Dermis blood vessel endothelial cell (primary cell): ENCODE measurements at places on chromosomes 1 and 21. TPM values are rescaled to one million over a fixed set of nuclear protein-coding genes. Genes with fewer than 3 reads are reported as not detected.

The DNAJC28 gene
- total RNA-seq = 1.9 and 2.6 TPM in 2 replicates

The SMPDL3B gene
- total RNA-seq = 0.68 and 1.6 TPM in 2 replicates

The NUF2 gene
- total RNA-seq = 5.3 and 19.7 TPM in 2 replicates

The SPRR2B gene
- total RNA-seq = not detected in 2 replicates

The BLZF1 gene
- 26.0 and 30.5 TPM in 2 replicates for total RNA-seq

DNA sequence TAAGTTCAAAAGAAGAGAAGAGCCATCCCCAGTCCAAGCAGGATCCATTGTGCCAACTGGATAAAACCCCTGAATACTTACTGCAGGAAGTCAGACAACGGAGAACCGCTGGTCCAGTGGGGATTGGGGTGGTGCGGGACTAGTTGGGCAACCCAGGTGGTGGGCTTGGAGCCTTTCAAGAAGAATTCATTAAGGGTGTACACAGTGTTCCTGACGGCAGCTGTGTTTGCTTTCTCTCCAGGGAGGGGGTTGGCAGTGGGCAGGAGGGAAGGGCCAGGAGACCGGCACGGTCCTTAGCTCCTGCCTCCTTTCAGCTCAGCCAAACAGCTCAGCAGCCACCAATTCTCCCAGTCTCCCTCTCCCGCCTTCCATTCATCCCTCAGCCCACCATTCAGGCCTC is 7.1 kb upstream of the CDK18 start:
- DNase-seq = no peak

DNA sequence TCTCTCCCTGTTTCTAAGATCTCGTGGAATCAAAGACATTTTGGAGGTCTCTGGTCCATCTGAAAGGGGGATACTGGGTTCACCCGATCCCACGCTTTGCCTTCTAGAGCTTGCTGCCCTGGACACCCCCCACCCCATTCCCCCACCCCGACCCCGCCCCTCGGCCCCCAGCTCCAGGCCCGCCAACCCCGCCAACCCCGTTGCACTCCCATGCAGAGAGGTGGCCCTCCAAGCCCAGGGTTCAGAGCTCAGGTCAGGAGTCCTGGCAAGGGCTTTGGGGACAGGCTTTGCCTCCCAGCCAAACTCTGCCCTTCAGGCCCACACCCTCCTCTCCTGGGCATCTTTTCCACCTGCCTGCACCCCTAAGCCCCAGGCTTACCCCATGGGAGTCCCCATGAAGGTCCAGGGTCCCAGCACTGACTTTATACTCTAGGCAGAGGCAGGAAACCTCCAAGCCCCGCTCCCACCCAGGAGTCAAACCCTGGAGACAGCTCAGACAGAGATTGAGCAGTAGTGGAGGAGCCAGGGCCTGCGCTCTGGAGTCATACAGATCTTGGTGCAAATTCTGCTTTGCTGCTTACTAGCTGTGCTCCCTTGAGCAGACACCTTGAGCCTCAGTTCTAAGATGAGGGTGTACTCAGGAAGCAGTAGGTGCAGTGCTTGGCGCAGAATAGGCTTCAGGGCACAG is 155.9 kb downstream of the FOXD2 start:
- DNase-seq = no peak

- no peak for DNase-seq
These were observed 75.8 kb downstream of the RRAGC start for GRCh38 chr1:38783640-38784229.

DNA sequence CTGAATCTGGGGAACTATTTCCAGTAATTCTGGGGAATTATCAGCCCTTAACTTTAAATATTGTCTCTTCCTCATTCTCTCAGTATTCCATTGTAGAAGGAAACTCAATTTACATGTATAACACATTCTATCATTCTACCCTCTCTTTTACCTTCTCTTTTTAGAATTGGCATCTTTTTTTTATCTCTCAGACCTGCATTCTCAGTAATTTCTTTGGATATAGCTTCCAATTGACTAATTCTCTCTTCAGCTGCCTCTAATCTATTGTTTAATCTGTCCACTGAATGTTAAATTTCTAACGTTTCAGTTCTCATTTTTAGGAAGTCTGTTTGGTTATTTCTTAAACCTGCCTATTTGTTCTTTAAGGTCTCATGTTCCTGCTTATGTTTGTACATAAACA is 33.0 kb downstream of the MAB21L3 start:
- DNase-seq = no peak

DNA sequence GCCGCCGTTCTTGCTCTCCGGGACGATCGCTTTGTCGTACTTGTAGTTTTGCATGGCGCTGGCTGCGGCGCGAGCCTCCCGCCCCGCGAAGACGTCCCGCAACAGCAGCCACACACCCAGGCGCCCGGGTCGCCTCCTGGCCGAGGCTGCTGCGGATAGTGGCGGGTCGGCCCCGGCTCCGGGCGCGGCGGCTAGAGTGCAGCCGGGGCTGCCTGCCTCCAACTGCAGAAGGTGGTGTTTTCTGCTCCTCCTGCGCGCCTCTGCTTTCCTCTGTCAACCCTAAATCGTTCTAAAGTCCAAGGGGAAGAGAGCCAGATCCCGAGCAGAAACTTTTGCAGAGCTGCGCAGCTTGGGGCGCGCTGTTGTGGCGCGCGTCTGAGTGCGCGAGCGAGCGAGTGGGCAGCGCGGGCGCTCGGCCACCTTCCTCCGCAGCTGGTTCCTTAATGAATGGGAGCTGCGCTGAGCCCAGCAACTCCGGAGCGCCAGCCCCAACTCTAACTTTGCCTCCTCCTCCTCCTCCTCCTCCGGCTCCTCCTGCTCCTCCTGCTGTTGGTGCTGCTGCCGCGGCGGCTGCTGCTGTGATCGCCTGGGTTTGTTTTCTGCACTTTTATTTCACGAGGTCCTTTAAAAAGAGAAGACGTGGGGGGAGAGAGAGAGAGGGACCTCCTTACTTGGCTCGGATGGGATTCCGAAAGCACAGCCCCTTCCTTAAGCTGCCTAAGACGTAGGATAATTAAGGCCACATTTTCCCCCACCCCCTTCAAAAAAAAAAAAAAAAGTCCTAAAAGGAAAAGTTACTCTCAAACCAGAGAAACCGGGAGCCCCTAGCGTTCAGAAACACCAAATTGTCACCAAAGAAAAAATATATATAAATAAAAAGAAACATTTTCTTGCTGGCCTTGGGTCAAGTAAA is at the start of gene PLPP3:
Gene PLPP3 (minus strand): TSS at position 601 of the 913 bp plus-strand sequence. CDS start 547 bp downstream, at position 54.
- peak; percentile 93 for DNase-seq

- DNase-seq = no peak
These were observed 35.2 kb downstream of the POFUT2 start for GRCh38 chr21:45252448-45252925.

- DNase-seq = peak; percentile 75
These were observed 57.1 kb upstream of the COX20 start for GRCh38 chr1:244778344-244778743.

GRCh38 chr1:99369154-99369553 is 104.9 kb downstream of the PLPPR4 start:
- DNase-seq = no peak

DNA sequence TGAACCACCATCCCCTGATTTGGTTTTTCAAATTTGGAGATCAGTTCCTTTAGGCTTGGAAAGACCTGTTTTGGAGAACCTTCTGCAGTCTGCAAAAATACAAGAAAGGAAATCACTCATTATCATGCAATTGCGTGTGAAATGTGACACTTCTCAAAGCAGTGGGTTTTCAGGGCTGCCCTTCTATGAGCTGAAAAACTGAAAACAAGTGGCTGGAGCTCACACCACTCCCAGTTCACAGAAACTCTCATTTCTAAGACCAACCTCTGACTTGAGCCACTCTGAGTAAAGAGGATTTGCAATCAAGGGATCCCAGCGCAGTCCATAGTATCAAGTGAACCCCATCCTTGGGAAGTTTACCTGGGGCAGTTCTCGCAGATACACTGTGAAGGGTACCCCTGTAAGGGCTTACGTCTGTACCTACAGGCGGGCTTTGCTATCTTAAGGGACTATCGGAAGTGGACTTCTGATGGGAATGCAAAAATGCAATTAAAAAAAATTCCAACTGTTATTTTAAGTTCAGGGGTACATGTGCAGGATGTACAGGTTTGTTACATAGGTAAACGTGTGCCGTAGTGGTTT is 12.8 kb downstream of the SH2D1B start:
- no peak for DNase-seq

- peak; percentile 2 for DNase-seq
These were observed 712.1 kb upstream of the CXADR start for GRCh38 chr21:16800536-16801275.

- DNase-seq = no peak
These were observed 27.6 kb downstream of the IL10RB start for GRCh38 chr21:33293811-33294216.

- DNase-seq = peak; percentile 26
These were observed 10.6 kb upstream of the F3 start for GRCh38 chr1:94552071-94552586.

DNA sequence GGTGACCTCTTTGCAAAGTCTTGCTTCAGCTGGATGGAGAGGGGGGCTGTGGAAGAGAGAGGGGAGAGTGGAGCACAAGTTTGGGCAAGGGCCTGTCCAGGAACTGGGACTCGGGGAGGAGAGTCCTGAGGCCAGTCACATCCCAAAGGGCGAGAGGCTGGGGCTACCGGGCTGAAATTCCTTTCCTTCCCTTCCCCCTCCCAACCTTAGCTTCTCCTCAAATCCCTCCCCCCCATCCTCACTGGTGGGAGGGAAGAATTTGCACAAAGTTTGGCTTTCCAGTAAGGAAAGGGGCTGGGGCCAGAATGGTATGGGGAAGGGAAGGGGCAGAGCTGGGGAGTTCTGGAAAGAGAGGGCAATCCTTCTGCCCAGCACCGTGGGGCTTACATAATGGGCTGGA is 854 bp downstream of the CNTN2 start:
- DNase-seq = no peak

DNA sequence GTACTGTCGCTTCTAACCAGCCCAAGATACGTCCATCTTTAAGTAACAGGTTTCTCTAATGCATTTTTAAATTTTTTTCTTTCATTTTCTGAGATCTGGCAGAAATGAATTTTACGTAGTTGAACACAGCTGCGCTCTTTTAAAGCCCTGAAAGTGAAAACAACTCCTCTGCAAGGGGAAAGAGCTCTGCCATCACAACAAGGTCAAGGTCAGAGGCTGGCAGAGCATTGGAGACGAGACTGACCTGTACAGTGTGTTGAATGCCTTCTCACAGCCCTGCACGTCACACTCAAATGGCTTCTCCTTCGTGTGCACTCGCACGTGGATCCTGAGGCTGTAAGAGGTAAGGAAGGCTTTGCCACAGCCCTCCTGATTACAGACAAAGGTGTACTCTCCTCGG is 19.7 kb downstream of the MTF1 start:
- no peak for DNase-seq

DNA sequence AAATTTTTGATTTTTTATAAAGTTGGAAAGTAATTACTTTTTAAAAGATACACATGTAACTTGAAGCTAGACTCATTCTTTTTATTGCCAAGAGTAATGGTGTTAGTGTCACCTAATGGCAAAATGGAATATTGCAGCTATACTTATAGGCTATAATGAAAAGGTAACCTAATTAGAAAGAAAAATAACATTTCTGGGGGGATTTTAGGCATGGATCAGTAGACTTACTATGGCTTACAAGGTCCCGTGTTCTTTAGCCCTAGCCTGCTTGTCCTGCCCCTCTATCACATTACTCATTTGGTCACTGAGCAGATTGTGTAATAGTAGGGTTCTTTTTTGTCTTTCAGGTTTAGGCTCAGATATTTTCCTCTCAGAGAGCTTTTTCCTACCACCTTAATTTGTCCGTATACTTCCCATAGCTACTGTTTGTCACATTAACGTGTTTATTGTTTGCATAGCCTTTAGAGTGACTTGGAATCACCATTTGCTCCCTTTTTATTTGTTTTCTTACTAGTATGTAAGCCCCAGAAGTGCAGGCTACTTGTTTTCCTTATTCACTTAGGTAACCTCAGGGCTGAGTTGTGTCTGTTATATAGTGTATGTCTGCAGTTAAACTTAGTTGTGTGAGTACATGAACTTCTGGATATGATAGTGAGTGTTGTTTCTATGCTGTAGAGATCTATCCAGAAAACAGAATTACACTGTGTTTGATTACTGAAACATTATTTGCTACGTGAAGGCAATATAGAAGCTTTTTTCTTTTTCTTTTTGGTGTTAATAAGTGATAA is 58.7 kb downstream of the RABGAP1L start:
- DNase-seq = peak; percentile 66

- peak; percentile 26 for DNase-seq
These were observed 326 bp downstream of the BRWD1 start for GRCh38 chr21:39313042-39313570.

GRCh38 chr1:176617881-176618280 is 154.9 kb downstream of the PAPPA2 start:
- DNase-seq = no peak

DNA sequence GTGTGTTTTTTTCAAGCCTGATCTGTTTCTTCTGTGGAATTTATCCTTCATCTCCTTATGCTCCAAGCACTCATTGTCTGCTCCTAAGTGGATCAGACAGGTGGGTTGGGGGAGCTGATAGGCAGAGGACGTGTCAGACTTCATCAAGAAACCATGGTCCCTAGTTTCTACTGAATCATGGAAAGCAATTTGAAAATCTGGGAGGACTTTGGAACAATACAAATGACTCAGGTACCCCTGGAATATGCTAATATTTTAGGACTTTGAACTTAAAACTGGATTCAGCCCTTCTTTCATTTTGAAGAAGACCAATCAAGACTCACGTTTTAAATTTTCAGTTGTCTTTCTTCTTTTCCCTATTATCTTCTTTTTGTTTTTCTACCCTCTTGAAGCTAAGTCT is 7.7 kb downstream of the ABCG1 start:
- no peak for DNase-seq

- DNase-seq = no peak
These were observed 21.9 kb upstream of the PKN2 start for GRCh38 chr1:88661951-88662699.

DNA sequence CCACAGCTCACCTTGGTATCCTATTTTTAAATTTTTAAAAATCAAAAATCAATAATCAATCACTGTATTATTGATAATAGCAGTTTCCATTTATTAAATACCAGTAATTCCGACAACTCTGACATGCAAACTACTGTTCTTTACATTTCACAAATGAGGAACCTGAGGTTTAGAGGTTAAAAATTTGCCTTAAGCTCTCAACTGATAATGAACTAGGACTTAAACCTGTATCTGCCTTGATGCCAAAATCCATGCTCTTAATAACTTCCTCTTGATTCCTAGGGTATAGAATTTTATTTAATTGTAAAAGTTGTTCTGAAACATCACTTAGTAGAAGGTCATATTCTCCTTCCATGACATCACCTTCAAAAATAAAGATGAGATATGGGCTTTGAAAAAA is 5.6 kb downstream of the ARHGAP29 start:
- DNase-seq = no peak

DNA sequence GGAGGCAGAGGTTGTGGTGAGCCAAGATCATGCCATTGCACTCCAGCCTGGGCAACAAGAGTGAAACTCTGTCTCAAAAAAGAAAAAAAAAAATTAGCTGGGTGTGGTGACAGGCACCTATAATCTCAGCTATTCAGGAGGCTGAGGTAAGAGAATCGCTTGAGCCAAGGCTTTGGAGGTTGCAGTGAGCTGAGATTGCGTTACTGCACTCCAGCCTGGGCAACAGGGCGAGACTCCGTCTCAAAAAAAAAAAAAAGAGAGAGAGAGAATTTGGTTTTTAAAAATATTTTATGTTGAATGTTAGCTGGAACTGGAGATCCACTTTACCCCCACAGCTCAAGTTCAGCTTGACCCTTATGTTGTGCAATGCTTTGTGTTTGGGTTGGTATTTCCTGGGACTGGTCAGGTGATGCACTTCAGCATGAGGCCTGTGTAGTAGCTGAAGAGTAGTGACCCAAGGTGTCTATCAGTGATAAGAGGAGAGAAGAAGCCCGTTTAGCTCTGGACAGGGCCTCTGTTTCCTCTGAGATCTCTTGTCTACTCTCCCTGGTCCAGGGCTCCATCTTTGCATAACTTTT is 36.8 kb upstream of the MACF1 start:
- DNase-seq = peak; percentile 22

GRCh38 chr21:14889080-14889810 is 175.6 kb downstream of the NRIP1 start:
- DNase-seq = no peak
